ENCODE measurements at places on chromosomes 11 and 22. TPM values are rescaled to one million over a fixed set of nuclear protein-coding genes. Genes with fewer than 3 reads are reported as not detected.

GRCh38 chr11:117199053-117199915 is at the start of gene TAGLN:
TAGLN (plus strand) TSS chr11:117199370; CDS start chr11:117203014, 3,644 bp downstream.
- peaks cover 38% of the 10 kb centered on the region for H3K36me3 ChIP-seq
- peak within 1 kb of the TSS; percentile 95 for H3K27ac ChIP-seq
- peak within 1 kb of the TSS; percentile 93 for H3K4me3 ChIP-seq
- H3K27me3 ChIP-seq, result no peaks in the 10 kb centered on the region

The SIAE gene
- total RNA-seq, result 9.6 TPM

The GNAZ gene
- 4.9 TPM for total RNA-seq

- H3K4me1 ChIP-seq, result no peaks in the 10 kb centered on the region
- H3K4me3 ChIP-seq, result no peak overlapping the region
- DNase-seq, result no peak
- H3K27ac ChIP-seq, result no peak overlapping the region
- no peaks in the 10 kb centered on the region for H3K27me3 ChIP-seq
Observed at GRCh38 chr11:106507645-106508306, 430.3 kb downstream of the AASDHPPT start.

DNA sequence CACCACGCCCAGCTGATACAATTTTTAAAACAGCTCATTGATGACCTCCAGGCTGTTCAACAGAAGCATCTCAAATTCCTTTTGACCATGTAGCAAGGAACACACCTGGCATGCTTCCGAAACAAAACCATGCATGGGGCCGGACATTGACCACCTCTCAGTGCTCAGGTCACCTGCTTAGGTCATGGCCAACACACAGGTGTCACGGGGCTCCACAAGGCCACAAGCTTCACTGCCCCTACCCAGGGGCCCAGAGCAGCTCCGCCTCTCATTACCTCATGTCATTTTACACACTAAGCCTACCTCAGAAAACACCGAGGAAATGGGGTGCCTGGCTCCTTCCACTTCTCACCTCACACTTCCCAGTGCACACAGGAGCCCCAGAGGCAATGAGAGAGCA is 26.6 kb downstream of the YPEL1 start:
- H3K4me3 ChIP-seq, result no peak overlapping the region
- DNase-seq, result no peak
- H3K27me3 ChIP-seq, result no peaks in the 10 kb centered on the region
- no peak overlapping the region for H3K27ac ChIP-seq

The RAG2 gene
- total RNA-seq, result not detected

DNA sequence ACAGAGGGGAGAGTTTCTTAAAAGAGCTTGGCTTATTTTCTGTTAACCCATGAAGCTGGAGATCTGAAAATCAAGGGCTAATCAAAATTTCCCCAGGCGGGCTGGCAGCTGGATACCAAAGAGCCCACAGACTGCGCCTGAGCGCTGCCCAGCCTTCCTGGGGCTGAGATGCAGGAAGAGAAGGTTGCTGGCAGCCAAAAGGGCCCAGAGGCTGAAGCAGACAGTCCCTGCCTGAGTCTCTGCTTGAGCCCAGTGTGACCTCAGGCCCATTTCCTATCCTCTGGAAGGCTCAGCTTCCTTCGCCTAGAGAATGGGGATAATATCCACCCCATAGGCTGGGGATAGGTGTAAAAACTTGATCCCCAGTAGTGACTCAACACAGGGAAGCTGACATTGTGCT is 49.1 kb downstream of the ARRB1 start:
- H3K27ac ChIP-seq, result no peak overlapping the region
- no peaks in the 10 kb centered on the region for H3K27me3 ChIP-seq
- H3K4me3 ChIP-seq, result no peak overlapping the region
- no peak for DNase-seq
- H3K4me1 ChIP-seq, result no peaks in the 10 kb centered on the region

DNA sequence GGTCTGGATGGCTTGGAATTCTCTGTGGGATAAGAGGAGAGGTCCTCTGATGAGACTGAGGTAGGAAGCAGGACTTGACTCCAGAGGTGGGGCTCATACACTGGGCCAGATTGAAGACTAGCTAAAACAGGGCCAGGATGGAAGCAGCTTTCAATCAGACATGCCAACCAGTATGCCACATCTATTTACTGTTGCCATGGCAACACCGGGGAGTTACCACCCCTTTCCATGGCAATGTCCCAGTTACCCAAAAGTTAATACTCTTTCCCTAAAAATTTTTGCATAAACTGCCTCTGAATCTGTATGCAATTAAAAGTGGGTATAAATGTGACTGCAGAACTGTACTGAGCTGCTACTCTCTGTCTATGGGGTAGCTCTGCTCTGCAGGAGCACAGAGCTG is 247.5 kb upstream of the ZBED5 start:
- H3K4me1 ChIP-seq, result no peaks in the 10 kb centered on the region
- no peak overlapping the region for H3K27ac ChIP-seq
- peaks cover 1% of the 10 kb centered on the region for H3K36me3 ChIP-seq
- no peak overlapping the region for H3K4me3 ChIP-seq
- peaks cover 4% of the 10 kb centered on the region for H3K27me3 ChIP-seq

- DNase-seq, result no peak
- no peaks in the 10 kb centered on the region for H3K36me3 ChIP-seq
- peaks cover 31% of the 10 kb centered on the region for H3K27me3 ChIP-seq
- H3K27ac ChIP-seq, result no peak overlapping the region
Observed at GRCh38 chr11:117502015-117502778, 174.5 kb downstream of the CEP164 start.

DNA sequence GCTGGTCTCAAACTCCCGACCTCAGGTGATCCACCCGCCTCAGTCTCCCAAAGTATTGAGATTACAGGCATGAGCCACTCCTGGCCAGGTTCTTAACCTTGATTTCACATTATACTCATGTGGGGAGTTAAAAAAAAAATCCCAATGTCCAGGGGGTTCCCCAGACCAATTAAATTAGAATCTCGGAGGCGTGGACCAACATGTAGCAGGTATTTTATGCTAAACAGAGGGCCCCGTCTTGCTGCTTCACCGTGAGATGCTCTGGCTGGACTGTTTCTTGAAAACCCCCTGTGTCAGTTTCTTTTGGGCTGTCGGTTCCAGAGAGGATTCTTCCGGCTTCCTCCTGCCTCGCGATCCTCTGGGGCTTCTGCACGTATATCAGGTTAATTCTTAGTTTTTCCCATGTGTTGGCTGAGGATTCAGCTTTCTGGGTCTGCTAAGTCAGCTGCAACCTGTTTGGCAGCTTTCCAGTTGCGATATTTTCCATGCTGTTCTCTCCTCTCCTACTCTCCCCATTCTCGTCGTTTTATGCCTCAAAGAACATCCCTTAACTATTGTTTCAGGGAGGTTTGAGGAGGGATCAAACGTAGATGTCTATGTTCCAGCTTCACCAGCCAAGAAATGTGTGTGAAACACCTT is 50.6 kb upstream of the ACCSL start:
- DNase-seq, result no peak
- no peak overlapping the region for H3K27ac ChIP-seq
- H3K4me1 ChIP-seq, result peaks cover 17% of the 10 kb centered on the region
- no peaks in the 10 kb centered on the region for H3K36me3 ChIP-seq
- no peak overlapping the region for H3K4me3 ChIP-seq

The SCGB2A2 gene
- total RNA-seq, result not detected

DNA sequence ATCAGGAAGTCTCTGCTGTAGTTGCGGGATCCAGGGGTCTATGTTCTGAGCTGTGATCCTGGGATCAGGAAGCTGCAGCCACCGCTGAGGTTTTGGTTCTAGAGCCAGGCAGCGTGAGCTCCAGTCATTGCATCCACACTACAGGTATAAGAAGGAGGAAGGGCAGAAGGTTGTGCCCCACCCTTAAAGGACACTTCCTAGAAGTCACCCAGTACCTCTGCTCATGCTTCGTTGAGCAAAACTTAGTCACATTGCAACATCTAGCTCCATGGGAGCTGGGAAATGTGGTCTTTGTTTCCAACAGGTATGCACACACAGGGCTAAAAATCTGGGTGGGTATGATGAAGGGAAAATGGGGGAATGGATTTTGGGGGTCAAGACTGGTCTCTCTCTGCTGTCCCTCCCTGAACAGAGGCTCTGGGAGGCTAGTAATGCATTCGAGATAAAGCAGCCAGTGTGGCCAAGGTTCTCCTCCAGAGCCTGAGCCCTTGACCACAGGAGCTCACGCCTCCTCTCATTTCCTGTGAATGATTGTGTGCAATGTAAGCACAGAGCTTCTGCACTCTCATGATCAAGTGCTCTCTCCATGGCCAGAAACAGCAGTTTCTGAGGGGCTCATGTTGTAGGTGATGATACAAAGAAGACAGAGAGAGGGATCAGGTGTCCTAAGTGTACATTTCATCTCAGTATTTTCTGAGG is 86.8 kb upstream of the OR4B1 start:
- no peaks in the 10 kb centered on the region for H3K4me1 ChIP-seq
- no peak overlapping the region for H3K4me3 ChIP-seq
- H3K36me3 ChIP-seq, result peaks cover 27% of the 10 kb centered on the region
- no peaks in the 10 kb centered on the region for H3K27me3 ChIP-seq
- DNase-seq, result no peak
- no peak overlapping the region for H3K27ac ChIP-seq

The PRG3 gene
- total RNA-seq, result not detected

- H3K36me3 ChIP-seq, result no peaks in the 10 kb centered on the region
- no peak overlapping the region for H3K4me3 ChIP-seq
- H3K27ac ChIP-seq, result no peak overlapping the region
- no peak for DNase-seq
Observed at GRCh38 chr22:29609139-29609538, 5.7 kb downstream of the NF2 start.

DNA sequence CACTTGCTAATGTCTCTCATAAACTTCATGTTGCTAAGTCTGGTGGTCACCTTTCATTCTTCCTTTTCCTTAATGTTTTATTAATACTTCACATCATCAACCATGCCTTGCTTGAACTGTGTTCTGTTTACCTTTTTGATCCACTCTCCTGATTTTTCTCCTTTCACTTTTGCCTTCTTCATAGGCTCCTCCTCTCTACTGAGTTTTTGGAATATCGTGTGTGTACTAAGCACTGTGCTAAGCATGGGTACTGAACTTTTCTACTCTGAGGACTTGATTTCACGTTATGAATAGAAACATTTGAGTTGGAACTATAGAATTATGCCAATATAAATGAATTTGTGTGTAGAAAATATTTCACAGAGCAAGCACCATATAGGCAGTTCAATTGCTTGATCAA is 90.6 kb downstream of the ATM start:
- H3K36me3 ChIP-seq, result peaks cover 21% of the 10 kb centered on the region
- no peak overlapping the region for H3K4me3 ChIP-seq
- H3K27ac ChIP-seq, result no peak overlapping the region
- DNase-seq, result no peak
- peaks cover 11% of the 10 kb centered on the region for H3K4me1 ChIP-seq

The FAM180B gene
- total RNA-seq, result not detected

DNA sequence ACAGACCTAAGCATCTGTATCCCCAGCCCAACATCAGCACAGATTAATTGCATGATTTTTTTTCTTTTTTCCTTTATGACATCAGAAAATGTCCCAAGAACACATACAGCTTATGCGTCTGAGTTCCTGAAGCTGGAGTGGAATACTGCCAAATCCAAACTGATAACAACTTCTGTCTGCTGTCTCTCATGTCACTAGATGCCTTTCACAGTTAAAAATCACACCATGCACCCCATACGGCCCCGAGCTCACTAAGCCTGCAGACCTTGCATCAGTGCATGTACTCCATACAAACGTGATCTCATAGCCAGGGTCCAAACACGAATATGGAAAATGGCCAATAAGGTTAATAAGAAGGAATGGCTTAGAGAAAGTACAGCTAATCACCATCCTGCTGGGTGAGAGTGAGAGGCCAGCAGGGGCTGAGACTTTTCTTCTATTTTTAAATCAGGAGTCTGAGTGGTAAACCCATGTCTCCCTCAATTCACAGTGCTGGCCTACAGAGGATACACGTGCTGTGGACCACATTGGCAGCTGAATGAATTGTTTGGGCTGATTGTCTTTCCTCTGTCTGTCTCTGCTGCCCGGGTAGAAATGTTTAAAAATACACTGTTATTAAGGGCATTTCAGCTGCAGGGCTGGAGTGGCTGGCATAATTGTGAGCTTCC is 350.6 kb upstream of the RAG2 start:
- DNase-seq, result no peak
- no peak overlapping the region for H3K4me3 ChIP-seq
- H3K27ac ChIP-seq, result no peak overlapping the region
- H3K27me3 ChIP-seq, result peaks cover 13% of the 10 kb centered on the region
- no peaks in the 10 kb centered on the region for H3K4me1 ChIP-seq

The KIF18A gene
- 3.0 TPM for total RNA-seq

DNA sequence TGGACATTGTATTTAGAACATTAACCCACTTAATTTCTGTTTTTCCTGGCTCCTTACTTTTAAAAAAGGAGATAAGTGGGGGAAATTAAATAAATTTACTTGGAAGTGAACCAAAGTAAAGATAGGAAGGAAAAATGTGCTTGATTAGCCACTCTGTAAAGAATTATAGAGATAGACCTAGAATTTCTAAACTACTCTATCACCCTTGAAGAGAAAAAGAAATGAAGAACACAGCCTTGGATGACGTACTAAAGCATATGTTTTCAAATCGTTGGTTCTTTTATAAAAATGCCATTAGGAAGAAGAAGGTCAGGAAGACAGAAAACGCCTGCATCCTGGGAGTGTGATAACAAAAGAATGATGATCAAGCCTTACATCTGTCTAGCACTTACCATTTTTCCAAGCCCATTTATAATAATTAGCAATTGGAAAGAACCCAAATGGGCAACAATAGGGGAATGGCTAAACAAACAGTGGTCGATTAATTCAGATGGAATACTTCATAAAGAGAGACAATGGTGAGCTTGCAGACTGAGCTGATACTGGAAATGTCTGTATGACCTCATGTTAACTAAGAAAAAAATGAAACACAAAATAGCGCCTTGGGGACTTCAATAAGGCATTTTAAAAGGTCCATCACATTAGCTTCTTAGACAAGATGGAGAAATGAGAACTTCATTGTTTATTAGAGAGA is 81.0 kb upstream of the LRRC55 start:
- no peak overlapping the region for H3K4me3 ChIP-seq
- H3K4me1 ChIP-seq, result no peaks in the 10 kb centered on the region
- no peaks in the 10 kb centered on the region for H3K36me3 ChIP-seq
- DNase-seq, result no peak

DNA sequence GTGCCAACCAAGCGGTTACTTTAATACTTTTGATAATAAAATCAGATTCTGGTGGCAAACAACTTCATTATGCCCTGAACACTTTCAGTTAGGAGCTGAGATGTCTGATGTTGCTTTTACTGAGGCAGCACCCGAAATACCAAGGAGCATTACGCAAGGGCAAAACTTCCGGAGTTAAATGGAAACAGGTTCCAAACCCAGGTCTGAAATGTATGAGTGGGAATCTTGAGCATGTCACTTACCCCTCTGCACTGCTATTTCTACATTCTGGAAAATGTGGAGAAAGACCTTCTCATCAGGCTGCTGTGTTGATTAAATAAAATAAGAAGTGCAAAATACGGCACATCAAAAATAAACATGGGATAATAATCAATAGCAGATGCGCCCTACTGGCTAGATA is 315.1 kb downstream of the LARGE1 start:
- H3K27ac ChIP-seq, result no peak overlapping the region
- DNase-seq, result no peak
- H3K4me3 ChIP-seq, result no peak overlapping the region
- no peaks in the 10 kb centered on the region for H3K27me3 ChIP-seq
- no peaks in the 10 kb centered on the region for H3K4me1 ChIP-seq
- peaks cover 11% of the 10 kb centered on the region for H3K36me3 ChIP-seq

- H3K4me3 ChIP-seq, result no peak overlapping the region
- peaks cover 23% of the 10 kb centered on the region for H3K4me1 ChIP-seq
- peaks cover 2% of the 10 kb centered on the region for H3K36me3 ChIP-seq
Observed at GRCh38 chr22:38886333-38886732, 14.3 kb upstream of the CBX6 start.
